ENCODE measurements at places on chromosomes 16 and 17.

- DNase-seq = no peak
Observed at GRCh38 chr16:46822270-46822669, 8.7 kb downstream of the C16orf87 start.

- peak; percentile 35 for DNase-seq
Observed at GRCh38 chr17:57739402-57740234, 5.5 kb downstream of the CCDC182 start.

GRCh38 chr16:66128371-66128770 lies 238.1 kb upstream of the CDH5 start:
- DNase-seq = no peak

DNA sequence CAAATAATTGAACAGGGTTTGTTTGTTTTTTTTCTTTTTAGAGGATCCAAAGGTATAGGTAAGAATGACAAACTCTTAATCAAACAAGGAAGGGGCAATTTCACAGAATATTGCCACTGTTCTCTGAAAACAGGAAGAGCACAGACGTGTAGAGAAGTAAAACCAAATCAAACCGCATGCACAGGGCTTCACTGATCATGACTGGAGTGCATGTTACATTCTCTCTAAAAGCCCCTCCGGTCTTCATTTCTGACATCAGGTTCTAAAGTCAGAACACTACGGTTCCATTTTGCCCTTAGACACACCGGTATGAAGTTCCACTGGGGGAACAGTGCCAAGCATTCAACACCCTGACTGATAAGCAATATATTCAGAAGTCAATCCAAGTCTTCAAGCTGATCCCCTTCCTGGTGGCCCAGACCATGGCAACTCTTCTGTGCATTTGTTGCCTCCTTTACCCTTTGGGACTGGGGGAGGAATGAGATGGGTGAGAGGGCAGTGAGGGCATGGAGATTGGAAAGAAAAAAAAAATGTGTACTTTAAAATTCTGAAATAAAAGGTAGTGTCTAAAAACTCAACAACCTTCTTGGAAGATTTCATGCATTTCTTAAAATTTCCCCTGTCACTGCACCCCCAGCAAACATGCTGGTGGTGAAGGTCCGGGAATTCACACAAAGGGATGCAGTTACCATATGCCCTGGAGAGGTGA lies 1.4 kb downstream of the MMD start:
- DNase-seq = no peak

DNA sequence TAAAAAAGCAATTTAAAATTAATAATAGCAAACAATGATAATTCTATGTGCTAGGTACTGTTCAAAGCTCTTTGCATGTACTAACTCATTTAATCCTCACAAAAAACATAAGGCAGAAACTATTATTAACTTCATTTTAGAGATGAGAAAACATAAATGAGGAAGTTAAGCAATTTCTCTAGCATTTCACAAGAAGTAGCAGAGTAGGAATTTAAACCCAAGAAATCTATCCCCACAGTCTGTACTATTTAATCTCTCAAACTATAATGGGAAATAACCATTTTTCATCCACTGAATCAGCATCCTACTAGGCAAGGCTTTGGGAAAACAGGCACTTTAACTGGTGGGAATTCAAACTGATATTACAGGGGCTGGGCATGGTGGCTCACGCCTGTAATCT lies 42.2 kb upstream of the INTS2 start:
- no peak for DNase-seq

- no peak for DNase-seq
Observed at GRCh38 chr17:3529817-3530741, 27.5 kb downstream of the TRPV3 start.

DNA sequence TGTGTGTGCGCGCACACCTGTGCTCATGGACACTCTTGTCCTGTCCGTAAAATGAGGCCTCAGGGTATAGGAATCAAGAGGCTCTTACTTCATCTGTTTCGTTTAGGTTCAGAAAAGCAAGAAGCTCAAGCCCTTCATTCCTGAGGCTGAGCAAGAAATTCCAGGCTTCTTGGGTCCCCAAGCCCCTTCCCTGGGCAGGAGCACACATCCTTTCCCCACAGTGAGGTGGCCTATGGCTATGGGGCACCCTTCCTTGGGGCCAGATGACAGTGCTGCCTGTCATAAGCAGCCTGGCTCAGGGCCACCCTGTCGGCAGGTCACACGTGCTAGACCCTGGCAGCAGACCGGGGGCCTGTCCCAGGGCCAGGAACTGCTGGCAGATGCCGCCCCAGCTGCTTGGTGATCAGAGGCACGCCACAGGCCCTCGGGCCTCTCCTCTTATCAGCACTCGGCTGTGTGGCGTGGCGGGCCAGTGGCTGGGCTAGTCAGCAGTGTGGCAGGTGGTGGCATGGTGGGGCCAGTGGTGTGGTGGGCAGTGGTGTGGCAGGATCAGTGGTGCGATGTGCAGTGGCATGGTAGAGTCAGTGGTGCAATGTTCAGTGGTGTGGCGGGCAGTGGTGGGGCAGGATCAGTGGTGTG lies 50.2 kb downstream of the NKD1 start:
- peak; percentile 60 for DNase-seq

DNA sequence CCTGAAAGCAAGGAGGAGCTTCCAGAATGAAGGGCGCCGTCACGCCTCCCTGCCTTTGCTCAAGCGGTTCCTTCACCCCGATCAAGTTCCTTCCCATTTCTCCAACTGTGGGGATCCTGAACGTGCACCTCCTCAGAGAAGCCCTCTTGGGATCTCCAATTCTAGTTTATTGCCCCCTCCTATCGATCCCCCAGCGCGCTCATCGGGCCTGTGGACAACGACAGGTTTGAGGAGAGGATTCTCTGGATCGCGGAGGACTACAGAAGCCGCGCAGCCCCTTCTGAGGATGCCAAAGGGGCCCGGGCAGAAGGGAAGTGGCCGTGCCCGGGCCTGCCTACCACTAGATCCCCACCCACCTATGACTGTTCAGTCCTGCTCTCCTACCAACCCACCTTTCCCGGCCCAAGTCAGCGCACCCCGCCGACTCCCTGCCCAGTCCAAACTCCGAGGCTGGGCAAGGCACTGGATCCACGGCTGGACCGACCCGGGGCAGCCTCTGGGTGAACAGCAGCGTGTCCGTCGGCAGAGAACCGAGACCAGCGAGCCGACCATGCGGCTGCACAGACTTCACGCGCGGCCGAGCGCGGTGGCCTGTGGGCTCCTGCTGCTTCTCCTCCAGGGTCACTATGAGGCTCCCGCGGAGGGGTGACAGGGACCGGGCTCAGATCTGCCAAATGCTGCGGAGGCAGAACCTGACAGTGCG lies 12.8 kb upstream of the CES3 start:
- no peak for DNase-seq

GRCh38 chr17:32953857-32954256 lies 25.9 kb downstream of the TMEM98 start:
- no peak for DNase-seq

- DNase-seq = no peak
Observed at GRCh38 chr17:51674579-51675255, 414.4 kb downstream of the UTP18 start.

- DNase-seq = no peak
Observed at GRCh38 chr16:12410837-12411490, 392.7 kb downstream of the CPPED1 start.

GRCh38 chr17:50816771-50817751 lies 18.3 kb upstream of the WFIKKN2 start:
- peak; percentile 66 for DNase-seq

DNA sequence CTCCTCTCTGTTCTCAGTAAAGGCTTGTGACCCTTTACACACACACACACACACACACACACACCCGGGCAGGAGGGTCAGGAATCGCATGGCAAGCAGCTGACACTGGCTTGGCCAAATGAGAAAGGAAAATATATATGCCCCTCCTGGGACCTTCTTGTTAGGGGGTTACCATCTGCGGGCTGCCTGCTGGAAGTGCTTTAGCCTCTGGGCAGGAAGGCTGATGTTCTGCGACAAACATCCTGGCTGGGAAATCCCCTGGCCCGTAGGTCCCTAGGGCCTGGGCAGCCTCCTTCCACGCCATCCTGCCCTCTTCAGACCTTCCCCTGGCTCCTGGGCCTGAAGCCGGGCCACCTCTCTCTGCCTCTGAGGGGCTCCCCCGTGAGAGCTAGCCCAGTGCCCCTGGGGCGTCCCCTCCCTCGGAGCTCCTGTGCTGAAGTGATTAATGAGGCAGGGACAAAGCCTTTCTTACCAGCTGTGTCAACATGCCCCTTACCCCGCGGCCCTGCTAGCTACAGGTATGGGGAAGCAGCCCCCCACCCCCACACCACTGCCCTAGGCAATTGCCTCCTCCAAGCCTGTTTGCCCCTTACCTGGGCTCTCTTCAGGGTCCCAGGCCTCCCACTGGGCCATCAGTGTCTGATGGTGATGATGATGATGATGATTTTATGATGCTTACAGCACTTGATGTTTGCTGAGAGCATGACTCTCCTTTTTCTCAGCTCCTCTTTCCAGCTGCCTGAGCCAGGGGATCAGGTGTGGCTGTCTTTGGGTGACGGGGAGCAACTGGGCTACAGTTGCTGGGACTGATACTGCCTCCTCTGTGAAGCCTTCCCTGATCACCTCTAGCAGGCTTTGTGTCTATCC lies 32.8 kb upstream of the ETV4 start:
- DNase-seq = peak; percentile 48

DNA sequence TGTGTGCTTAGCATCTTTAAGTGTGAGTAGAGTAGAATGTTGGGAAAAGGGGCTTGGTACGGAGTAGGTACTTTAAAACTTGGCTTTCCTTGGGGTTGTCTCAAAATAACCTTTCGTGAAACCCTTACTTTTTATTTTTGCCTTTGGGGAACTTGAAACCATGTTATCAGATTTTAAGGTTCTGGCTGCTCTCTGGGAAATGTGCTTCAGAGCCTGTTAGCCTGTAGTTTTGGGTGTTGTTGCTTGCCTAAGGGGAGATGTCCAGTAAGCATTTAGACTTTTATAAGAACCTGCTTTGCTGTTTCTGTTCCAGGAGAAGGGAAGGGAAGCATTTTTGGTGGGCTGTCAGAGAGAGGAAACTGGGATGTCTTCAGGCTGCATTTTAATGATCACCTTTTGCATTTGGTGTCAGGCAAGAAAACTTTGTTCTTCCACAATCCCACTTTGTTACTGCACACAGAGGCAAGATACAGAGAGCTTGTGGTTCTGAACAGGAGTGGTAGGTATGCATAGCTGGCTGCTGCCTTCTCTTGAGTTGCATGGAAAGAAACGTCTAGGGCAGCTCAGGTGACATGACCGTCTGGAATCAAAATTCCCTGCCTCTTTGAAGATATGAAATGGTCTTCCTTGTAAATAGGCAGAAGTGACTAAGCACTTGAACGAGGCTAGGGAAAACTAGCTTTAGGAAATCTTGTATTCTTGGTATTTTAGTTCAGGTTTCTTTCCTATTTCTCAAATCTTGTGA lies 1.7 kb downstream of the RABEP1 start:
- DNase-seq = no peak

GRCh38 chr16:1430214-1430758 lies 592 bp upstream of the PERCC1 start:
- DNase-seq = peak; percentile 6

- no peak for DNase-seq
Observed at GRCh38 chr17:50660887-50661345, 26.2 kb downstream of the ABCC3 start.

DNA sequence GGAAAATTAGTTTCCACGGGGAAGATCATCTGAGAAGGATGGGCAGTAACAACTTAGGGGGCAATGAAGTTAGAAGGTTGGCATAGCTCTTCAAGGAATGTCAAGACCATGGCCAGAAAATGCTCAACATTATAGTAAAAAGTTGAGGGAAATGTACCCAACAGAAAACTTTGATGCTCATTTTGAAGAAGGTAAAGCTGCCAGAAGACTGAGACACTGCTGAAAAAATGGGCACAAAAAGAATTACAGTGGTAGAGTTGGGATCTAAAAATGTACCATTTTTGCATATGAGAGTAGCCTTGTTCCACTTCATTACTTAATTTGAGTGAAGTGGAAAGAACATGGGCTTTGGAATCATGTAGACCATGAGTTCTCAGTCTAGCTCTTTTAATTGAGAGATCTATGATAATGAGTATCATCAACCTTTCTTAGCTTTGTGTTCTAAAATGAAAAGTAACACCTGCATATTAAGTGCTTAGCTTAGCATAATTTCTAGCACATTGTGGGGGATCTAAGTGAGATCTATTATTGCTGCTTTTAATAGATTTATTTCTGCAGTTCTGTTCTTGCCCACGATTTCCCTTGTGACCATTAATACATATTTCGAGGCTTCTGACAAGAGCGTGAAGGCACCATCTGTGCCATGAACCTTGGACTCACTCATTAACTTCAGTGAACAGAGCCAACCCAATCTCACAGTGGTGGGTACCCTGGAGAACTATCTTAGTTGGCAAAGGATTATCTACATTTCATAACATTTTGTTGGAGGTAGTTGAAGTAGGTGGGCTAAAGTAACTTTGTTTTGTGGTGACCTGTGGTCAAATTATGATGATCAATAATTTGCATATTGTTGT lies 3.0 kb downstream of the NACA2 start:
- no peak for DNase-seq

DNA sequence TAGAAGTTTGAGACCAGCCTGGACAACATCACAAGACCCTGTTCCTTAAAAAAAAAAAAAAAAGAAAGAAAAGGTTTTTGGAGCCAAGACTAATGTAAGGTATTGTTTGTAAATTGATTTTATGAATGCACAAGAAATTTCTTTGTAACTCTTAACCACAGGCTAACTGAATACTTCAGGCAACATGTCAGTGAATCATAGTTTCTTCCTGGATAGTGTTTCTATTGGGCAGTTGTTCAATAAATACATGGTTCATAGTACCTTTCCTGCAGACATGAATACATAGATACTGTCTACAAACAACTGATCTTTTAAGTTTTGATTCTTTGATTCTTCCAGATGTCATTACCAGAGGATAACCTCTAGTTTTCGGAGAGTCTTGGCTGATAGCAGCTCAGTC lies 11.6 kb downstream of the DDX42 start:
- no peak for DNase-seq

GRCh38 chr16:47866423-47866822 lies 289.4 kb downstream of the ABCC12 start:
- DNase-seq = no peak

GRCh38 chr17:17175917-17176316 lies 30.2 kb downstream of the PLD6 start:
- DNase-seq = no peak

GRCh38 chr16:64469351-64469750 lies 652.5 kb downstream of the CDH11 start:
- DNase-seq = peak; percentile 11

- no peak for DNase-seq
Observed at GRCh38 chr17:66431910-66432309, 129.5 kb downstream of the PRKCA start.

DNA sequence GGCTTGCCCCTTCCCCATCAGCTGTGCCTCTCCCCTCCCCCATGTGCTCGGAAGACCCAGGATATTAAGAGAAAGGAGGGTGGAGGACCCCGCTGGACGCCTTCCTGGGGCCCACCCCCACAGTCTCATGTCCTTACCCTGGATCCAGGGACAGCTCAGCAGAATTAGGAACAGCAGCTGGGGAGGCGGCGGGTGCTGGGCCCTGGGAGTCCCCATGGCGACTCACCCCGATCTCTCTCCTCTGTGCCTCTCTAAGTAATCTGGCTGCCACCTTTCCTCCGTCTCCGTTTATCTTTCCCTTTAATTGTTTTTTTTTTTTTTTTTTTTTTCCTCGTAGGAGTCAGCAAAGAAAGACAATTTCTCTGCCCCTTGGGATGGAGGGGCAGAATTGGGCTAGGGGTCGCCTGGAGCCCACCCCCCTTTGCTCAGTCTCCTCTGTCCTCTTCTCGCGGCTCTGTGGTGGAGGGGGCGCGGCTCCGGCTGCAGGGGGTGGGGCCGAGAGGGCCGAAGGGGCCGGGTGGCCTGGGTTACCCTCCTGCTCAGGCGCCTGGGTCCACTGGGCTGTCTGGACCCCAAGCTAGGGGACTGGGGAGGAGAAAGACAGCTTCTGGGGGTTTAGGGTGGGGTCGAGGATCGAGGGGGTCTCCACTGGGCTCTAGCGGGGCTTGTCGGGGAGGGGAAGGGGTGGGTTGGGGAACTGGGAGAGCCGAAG lies 390 bp downstream of the SEZ6L2 start:
- peak; percentile 86 for DNase-seq

Data from BE2C (cell line).